COLO829 (cell line): ENCODE measurements at places on chromosomes 4 and X.

DNA sequence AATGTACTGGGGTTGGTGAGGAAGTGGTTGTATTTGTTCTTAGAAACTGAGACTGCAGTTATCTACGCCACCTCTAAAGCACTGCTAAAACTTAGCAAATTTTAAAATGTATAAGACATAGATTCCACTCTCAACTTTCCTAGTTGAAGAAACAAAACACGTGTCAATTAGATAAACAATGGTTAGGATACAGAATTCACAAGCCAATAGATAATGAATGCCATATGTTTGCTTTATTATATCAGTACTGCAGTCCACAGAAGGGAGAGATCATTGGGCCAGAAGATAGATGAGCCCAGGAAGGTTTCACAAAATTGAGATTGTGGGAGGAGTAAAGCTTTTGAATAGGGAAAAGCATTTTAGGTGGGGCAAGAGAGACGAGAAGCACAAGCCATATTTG is 14.3 kb downstream of the TMEM33 start:
- no peak for DNase-seq

GRCh38 chrX:147403040-147403439 is 508.7 kb upstream of the FMR1 start:
- no peak for DNase-seq

DNA sequence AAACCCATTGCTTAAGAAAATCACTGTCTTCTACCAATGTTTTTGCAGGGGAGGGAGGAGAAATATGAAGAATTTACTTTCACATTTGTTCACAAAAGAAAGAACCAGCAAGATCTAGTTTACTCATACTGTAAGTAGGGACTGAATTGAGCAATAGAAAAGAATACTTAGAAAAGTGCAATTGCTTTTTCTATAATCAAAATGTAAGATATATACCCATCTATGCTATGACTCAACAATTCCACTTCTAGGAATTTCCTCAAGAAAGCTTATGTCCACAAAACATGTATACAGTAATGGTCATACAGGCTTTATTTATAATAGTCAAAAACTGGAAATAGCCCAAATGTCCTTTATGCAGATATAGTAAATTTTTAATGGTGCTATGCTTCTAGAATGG is 196.4 kb downstream of the LRBA start:
- no peak for DNase-seq

GRCh38 chr4:7144374-7145290 is 47.7 kb upstream of the SORCS2 start:
- DNase-seq, result no peak
